ENCODE measurements at places on chromosomes 2 and 18. TPM values are rescaled to one million over a fixed set of nuclear protein-coding genes. Genes with fewer than 3 reads are reported as not detected.

The CPO gene
- total RNA-seq, result not detected

The RBM45 gene
- total RNA-seq, result 7.4 TPM

The FNDC4 gene
- 8.5 TPM for total RNA-seq

The SPATA3 gene
- not detected for total RNA-seq

The SERPINB4 gene
- 418 TPM for total RNA-seq

The LCT gene
- not detected for total RNA-seq

The CERKL gene
- not detected for total RNA-seq

The TFCP2L1 gene
- total RNA-seq, result 36.5 TPM

The REL gene
- total RNA-seq, result 19.8 TPM

The RHOB gene
- total RNA-seq, result 32.0 TPM

The COLEC11 gene
- total RNA-seq, result not detected

The COL4A4 gene
- 0.24 TPM for total RNA-seq

The SIX2 gene
- total RNA-seq, result 0.12 TPM

The SPHKAP gene
- not detected for total RNA-seq

The KLHL30 gene
- total RNA-seq, result 0.08 TPM

The CEBPZOS gene
- 23.6 TPM for total RNA-seq

The IL37 gene
- total RNA-seq, result not detected

The CLEC4F gene
- not detected for total RNA-seq

The GTF2A1L gene
- not detected for total RNA-seq

The SPDYA gene
- total RNA-seq, result 0.92 TPM

The ASAP2 gene
- 6.4 TPM for total RNA-seq

The UGT1A8 gene
- total RNA-seq, result 0.16 TPM

The DCDC2C gene
- not detected for total RNA-seq

The PSMA8 gene
- total RNA-seq, result not detected

The ALPP gene
- total RNA-seq, result not detected

The INO80B gene
- total RNA-seq, result 22.6 TPM

The C18orf63 gene
- not detected for total RNA-seq

The STK17B gene
- total RNA-seq, result 11.0 TPM

The SMC6 gene
- total RNA-seq, result 24.4 TPM

The RAPGEF4 gene
- 3.3 TPM for total RNA-seq

All from esophagus mucosa (tissue), 1 donor.